ENCODE measurements at places on chromosomes 3 and 15.
A peak's percentile ranks its signal among the peaks of the same experiment; 100 is the strongest.

DNA sequence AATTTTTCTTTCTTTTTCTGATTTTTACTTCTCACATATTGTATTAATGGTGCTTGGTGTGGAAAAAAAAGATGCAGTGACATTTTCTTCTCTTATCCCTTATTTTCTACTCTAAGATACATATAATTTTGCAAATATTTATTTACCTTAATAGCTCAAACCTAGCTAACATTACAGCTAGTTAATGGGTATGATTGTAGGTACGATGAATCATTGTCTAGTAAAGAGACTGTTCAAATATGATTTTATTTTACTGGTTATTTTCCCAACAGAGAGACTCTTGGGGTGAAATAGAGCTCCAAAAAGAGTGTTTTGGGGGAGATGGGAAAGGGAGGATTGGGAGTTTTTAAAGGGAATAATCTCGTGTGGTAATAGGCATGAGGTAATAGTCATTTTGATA, 206.0 kb downstream of the RBMS3 start:
- no peak for DNase-seq

GRCh38 chr3:13007251-13007941, 65.8 kb downstream of the IQSEC1 start:
- no peak for DNase-seq

DNA sequence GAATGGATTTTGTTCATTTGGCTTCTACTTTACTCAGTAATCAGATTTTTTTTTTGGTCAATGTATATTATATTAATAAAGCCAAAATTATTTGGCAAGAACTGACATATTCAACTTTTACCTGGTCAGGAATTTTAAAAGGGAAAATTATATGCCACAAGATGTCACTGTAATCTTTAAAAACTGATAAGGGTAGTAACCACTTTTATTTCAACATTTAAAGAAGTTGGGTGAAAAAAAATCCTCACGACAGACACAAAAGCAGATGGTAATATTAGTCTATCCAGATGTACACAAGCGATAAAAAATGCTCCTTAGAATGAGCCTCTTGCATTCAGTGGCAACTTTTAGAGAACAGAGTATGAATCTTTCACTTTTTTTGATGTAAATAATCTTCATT, 101.9 kb downstream of the SERPINI1 start:
- DNase-seq = no peak

DNA sequence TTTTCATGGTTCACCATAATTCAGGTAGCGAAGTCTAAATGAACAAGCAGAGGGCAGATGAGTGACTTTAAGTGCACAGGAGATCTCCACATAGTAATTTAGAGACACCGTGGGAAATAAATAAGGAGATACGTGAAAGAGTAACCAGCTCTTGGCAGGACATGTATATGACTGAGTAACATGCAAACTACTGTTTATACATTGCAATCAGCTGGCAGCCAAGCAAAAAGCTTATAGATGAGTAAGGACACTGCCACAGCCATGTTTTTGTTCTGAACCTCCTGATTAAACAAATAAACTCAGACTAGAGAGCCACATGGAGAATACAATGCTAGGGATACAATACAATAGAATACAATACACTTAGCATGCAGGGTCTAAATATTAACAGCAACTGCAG, 252.4 kb downstream of the FHIT start:
- no peak for DNase-seq

- no peak for DNase-seq
Measured at GRCh38 chr15:83565138-83565537, 88.8 kb upstream of the ADAMTSL3 start.

- DNase-seq = no peak
Measured at GRCh38 chr3:103991-104390, 92.6 kb upstream of the CHL1 start.

GRCh38 chr3:71754610-71755253, 1.1 kb downstream of the GPR27 start:
- DNase-seq = no peak

DNA sequence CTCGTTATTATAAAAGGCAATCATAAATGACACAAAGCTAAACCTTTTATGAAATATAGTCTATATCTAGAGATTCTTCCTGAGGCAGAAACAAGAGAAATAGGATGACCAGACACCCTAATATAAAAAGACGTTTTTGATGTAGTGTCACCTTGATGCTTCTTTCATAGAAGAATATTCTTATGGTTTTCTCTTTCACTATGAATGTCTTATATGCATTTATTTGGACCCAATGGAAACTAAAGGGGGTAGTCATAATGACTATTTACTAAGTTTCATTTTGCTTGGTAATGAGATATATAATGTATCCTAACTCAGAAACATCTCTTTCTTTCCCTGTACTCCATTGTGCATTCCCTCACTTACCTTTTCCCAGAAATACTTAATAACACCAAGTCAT, 393.9 kb downstream of the RAP2B start:
- DNase-seq = no peak

DNA sequence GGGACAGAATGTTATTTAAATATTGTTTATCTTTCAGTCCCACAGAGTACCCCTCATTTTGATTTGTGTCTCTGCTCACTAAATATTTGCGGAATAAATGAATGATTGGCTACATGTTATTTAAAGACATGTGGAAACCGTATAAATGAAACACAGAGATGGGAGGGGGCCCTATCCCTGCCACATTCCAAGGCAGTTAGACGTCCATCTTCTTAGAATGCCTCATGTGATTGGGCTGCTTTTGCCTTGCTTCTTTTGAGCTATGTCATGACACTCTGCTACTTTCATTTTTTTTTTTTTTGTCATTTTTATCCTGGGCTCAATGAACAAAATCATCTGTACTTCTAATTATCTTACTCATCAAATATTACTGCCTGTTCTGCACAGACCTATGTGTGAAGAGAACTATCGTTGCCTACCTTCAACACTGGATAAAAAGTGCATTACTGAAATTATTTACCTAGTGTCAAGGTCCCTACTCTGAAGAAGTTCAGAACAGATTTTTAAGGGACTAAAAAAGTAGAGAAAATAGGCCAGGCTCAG, 83.9 kb upstream of the FAM98B start:
- no peak for DNase-seq

DNA sequence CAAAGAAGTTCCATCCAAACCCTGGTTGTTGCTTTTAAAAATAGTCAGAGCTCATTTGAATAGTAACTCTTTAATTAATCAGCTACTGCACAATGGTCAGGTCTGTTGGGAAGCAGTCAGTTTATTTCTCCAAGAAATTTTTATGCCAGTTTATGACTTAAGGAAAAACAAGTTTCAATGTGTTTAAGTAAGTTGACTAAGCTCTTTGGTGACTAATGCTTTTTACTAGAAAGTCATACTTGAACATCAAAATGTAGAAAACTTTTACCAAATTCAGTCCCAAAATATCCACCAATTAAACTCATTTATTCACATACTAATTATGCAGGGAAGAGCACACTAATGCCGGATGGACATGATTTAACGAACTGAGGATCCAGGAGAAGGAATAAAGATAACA, 22.1 kb downstream of the PRICKLE2 start:
- no peak for DNase-seq

DNA sequence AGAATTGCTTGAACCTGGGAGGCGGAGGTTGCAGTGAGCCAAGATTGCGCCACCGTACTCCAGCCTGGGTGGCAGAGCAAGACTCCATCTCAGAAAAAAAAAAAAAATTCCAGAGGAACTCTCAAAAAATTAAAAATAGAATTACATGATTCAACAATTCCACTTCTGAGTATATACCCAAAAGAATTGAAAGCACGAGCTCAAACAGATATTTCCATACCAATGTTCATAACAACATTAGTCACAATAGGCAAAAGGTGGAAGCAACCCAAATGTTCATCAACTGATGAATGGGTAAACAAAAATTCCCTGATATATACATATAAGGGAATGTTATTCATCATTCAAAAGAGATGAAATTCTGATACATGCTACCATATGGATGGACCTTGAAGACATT, 16.9 kb upstream of the MORF4L1 start:
- DNase-seq = no peak

DNA sequence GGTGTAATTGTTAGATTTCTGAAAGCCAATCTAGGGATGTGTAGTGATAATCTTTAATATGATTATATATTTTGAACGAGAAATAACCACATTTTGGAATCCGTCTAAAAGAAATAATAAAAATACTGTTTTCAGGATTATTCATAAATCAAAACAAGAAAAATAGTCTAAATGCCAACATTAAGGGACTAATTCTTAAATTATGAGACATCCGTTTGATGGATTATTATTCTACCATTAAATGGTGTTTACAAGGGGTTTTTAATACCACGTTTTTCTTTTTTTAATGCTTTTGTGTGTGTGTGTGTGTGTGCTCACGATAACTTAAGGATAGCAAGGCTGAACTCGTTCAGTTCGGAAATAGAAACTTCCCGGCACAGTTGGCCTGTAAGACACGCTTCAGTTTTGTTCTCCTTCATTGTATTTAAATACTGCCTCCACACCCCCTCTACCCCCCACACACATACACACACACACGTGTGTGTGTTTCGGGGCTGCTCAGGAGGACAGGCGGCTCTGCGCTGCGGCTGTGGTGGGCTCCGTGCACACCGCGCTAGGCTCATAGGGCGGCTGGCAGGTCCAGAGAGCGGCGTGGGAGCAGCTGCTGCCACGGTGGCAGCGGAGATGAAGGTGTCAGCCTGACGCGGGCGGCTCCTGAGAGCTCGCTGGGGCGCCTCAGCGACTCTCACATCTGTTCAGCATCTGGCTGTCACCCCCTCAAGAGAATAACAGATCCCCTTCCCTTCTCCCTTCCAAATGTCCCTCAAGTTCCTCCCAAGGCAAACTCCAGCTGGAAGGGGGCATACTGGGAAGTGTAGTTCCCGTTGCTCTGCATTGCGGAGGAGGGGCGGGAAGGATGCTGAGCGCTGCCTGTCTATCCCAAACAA, 23.0 kb upstream of the ANP32A start:
- peak; percentile 44 for DNase-seq
